Stimulated activated CD4-positive, alpha-beta T cell treated with anti-CD3 and anti-CD28 coated beads, Interleukin-2, amount 100 ng/mL, for 24 hours (primary cell): ENCODE measurements at places on chromosomes 16 and 17.

GRCh38 chr16:50197582-50197981 lies 44.5 kb downstream of the TENT4B start:
- no peak for DNase-seq

DNA sequence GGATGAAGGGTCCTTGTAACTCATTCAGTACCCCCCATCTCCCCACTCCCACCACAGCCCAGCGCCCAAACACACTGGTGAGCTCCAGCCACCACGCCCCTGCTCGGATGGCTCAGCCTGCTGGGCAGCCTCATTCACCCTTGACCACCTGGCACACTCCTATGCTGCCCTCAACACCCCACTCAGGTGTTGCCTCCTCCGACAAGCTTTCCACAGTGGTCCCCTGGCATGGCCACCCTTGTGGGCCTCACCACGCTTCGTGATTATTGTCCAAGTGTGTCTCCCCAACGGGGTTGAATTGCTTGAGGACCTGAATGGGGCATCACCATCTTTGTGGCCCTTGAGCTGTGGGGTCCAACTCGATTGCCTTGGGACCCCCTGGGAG lies 12.0 kb upstream of the DOC2B start:
- DNase-seq = no peak

- no peak for DNase-seq
Measured at GRCh38 chr17:53722407-53722806, 100.3 kb upstream of the KIF2B start.

GRCh38 chr16:19649980-19650379 lies 68.0 kb downstream of the KNOP1 start:
- DNase-seq = no peak

DNA sequence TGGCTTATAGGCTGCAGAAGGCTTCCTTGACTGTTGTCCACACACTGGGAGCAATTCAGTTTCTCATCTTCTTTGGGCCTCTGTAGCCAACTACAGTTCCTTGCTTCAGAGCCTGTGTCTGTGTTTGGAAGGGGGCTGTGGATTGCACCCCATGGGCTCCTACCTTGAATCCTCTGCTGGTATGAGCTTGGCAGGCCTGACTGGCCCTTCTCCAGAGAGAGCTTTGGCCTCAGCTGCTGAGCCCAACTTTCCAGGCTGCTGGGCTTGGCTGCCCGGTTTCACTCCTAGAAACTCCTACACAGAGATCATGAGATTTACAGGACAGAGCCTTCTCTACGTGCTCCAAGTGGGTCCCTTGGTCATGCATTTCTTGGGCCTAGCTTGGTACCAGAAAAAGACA lies 354.4 kb downstream of the SNX29 start:
- DNase-seq = no peak

DNA sequence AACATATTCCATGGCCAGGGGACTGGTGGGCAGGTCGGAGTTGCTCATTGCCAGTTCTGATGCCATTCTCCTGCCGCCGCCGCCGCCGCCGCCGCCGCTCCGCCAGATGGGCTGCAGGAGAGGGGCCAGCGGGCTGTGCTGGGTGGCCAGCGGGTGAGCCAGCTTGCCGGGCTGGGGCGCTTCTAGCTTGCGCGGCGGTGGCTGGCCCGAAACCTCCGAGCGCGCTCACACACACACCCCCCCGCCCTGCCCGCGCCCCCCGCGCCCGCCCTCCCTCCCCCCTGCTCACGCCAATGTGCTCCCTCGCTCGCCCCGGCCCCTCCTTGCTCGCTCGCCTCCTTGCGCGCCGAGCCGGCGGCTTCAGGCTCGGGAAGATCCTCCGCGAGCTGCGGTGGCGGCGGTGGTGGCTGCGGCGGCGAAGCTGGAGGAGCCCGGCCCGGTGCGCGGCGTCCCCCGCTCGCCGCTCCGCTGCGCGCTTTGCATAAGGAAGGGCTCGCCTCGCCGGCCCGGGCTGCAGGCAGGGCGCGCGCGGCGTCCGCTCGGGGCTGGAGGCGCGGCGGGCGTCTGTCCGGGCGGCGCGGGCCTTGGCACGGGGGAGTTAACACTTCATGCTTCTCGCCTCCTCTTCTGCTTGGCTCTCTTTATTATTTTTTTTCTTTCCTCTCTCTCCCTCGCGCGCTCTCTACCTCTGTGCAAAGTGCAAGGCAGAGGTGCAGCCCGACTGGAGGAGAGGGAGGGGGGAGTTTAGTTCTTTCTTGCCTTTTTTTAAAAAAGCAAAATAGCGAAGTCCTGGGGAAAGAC lies 500 bp downstream of the MAF start:
- DNase-seq = peak; percentile 57

DNA sequence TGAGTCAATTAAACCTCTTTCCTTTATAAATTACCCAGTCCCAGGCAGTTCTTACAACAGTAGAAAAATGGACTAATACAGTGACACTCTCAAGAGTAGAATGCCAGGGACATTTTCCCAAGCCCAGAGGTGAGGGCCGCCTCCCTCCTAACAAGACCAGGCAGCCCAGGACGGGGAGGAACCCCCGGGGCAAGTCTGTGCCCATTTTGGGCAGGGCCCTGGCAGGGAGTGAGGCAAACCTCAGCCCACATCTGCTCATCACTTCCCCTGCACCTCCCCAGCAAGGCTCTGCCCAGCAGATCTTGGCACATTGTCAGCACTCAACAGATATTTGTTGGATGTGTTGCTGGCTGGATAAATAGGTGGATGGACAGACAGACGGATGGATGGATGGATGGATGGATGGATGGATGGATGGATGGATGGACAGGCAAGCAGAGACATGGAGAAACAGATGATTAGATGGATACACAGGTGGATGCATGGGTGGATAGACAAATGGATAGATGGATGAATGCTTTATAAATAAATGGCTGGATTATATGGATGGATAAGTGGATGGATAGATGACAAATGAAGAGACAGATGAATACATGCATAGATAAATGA lies 271.3 kb downstream of the PARN start:
- DNase-seq = no peak

DNA sequence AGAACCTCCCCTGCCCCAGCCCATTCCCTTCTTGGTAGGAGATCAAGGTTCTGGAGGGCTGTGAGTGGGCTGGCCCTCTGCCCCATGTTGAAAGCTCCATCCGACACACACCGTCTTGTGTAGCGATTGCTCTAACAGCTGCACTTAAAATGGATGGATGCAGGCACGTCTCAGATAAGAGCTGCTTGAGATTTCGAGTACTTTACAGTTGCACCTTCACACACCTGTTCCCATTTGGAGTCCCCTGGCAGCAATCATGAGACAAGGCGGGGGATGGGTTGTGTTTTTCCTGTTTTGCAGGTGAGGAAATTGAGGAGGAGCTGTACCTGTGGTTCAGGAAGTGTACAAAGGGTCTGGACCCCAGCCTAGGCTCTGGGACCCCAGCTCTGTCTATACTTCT lies 25.6 kb upstream of the TAC4 start:
- DNase-seq = no peak

DNA sequence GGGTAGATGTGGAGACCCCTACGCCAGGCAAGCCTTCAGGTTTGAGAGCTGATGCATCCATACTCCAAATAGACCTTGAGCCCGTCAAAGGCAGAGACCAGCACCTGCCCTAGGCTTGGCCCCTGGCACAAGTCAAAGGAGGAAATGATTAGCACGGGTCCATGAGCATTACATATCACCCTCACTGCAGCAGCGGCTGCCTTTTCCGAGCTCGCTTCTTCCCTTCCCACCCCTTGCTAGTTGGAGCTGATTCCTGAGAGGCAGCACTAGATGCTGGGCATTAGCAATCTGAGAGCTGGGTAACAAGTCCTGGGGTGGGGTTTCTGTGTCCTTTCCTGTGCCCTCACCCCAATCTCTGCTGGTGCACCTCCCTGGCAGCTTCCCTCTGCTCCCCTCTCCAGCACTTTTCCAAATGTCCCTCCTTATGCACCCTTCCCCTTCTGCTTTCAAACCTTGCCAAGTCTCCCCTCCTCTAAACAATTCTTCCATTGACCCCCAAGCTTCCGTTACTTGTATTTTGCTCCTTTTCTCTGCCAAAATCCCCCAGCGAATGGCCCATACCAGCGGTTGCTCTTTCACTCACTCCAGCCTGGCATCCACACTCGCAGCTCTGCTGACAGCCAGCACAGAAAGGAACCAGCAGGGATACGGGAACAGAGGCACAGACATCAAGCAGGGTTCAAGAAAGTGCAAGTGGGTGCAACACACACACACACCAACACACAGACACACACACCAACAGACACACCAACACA lies 3.0 kb downstream of the CDRT4 start:
- DNase-seq = no peak

- DNase-seq = no peak
Measured at GRCh38 chr16:27973678-27974077, 89.8 kb downstream of the GSG1L start.

GRCh38 chr16:67477960-67478554 lies 2.9 kb downstream of the ATP6V0D1 start:
- DNase-seq = no peak

DNA sequence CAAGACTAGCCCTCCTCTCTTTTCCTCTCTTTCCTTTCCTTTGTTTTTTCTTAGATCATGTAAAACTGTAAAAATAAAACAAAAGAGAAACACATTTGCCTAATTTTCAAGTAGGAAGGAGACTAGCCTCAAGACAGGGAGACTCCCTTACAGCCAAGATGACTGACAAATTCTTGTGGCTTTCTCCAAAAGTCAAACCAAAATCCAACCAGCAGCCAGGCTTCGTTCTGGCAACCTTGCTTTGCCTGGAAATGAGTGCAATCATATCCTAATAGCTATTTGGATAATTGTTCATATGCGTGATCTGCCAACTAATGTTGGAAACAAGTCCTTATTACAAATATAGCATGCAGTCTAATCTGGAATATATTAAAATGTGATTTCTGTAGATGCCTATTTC lies 868.9 kb upstream of the SOX9 start:
- no peak for DNase-seq

GRCh38 chr17:56434610-56435009 lies 158.9 kb upstream of the NOG start:
- DNase-seq = no peak

GRCh38 chr17:42586514-42587230 lies 9.1 kb upstream of the PSMC3IP start:
- no peak for DNase-seq

DNA sequence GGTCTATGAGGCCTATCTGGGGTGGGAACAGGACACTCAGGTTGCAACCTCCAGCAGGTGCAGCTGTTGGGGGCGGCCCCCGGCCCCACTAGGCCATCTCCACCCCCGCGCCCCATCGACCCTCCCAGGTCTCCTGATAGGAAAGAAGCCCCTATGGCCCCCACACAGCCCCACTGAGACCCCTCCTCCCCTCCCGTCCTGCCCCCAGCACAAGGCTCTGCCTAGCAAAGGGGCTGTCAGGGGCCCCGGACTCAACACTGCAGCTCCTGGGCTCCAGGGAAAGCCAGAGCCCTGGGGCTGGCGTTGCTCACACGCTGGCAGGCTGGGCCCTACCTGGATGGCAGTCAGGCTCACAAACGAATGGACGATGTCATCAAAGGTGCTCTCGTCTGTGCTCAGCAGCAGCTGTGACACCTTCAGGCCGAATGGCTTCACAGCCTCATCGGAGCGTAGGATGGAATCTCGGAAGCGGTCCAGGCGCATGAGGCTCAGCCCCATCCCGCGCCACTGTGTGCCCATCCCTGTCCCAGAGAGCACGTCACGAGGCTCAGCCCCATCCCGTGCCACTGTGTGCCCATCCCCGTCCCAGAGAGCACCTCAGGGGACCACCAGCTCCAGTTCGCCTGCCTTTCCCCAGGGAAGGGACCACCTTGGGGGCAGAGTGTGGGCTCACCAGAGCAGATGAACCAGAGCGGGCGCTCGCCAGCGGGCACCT lies 7.3 kb downstream of the FASN start:
- DNase-seq = no peak

DNA sequence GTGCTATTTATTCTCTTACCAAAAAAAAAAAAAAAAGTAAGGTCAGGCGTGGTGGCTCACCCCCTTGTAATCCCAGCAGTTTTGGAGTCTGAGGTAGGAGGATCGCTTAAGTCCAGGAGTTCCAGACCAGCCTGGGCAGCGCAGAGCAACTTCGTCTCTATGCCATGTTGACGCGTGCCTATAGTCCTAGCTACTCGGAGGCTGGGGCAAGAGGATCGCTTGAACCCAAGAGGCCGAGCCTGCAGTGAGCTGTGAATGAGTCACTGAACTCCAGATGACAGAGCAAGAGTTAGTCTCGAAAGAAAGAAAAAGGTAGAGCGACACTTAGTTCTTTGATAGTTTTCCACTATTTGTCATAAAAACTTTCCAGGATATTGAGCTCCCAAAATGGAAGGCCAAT lies 1.4 kb upstream of the TENT4B start:
- peak; percentile 30 for DNase-seq

GRCh38 chr16:56355786-56356275 lies 69.5 kb downstream of the AMFR start:
- no peak for DNase-seq

DNA sequence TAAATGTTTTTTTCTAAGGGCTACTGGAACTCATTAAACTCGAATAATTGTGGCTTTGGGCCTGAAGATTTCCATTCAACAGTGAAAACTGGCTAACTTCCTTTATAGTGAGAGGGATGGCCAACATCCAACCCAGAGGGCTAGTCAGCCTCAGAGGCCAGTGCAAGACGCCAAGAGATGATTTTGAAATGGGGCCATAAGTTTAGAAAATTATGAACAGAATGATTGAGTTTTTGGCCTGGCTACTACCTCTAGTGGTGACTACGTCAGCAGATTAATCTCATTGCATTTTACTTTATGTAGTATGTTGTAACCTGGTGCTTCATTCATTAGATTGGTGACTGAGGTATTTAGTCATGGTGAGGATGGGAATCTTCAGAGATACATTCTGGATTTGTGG lies 28.4 kb downstream of the HAPSTR1 start:
- no peak for DNase-seq

GRCh38 chr17:30422171-30422570 lies 43.4 kb downstream of the CPD start:
- no peak for DNase-seq

GRCh38 chr17:75849279-75849646 lies 5.1 kb upstream of the UNC13D start:
- no peak for DNase-seq

DNA sequence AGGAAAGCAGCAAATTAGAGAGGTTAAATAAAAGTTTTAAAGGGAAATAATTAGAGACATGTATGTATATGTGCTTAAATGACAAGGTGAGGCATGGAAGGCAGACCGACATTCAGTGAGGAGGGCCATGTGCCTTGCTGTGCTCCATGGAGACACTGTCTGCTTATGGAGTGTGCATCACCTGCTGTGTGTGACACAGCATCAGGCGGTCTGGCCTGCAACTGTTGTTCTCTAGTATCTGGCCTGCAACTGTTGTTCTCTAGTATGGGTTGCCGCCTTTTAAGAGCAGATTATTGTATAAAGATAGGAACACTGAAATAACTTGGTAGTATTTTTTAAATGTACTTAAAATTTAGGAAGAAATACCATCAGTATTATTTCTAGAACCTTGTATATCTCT lies 225.1 kb downstream of the LGALS9B start:
- DNase-seq = no peak

- DNase-seq = peak; percentile 60
Measured at GRCh38 chr17:80743181-80743771, 198.6 kb downstream of the RPTOR start.

DNA sequence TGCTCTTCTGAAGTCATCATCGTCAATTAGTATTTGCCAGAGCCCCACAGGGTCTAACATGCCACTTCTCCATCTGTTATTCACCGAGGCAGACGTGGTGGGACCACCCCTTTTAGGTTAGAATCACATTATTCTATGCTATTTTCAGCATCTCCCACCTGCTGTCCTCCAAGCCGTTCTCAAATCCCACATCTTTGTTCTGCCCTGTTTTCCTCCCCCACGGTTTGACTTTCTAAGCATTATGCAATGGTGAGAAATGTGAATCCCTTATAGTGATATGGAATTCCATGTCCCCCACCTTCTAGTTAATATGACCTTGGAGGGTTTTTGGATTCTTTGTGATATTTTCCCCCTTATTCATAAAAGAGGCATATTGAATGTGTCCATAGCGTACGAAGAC lies 634.1 kb upstream of the RBFOX1 start:
- no peak for DNase-seq
